ENCODE measurements at places on chromosomes 3 and 15.

- DNase-seq, result no peak
Measured at GRCh38 chr3:4409415-4409814, 57.7 kb downstream of the SUMF1 start.

DNA sequence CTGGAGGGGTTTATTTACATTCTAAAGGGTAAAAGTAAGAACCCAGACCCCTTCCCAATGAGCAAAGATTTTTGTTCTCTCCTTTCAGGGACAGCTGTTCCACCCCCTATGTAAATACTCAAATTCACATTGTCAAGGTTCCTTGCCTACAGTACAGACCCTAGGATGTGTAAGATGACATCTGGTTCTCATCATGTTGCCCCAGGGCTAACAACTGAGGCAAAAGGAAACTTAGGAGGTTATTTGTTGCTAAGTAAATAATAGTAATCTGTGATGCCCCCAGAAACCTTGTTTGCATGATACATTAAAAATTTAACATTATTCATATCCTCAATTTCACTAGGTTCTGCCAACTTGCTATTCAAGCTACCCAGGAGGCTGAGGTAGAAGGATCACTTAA is 135.0 kb upstream of the CCNL1 start:
- no peak for DNase-seq

DNA sequence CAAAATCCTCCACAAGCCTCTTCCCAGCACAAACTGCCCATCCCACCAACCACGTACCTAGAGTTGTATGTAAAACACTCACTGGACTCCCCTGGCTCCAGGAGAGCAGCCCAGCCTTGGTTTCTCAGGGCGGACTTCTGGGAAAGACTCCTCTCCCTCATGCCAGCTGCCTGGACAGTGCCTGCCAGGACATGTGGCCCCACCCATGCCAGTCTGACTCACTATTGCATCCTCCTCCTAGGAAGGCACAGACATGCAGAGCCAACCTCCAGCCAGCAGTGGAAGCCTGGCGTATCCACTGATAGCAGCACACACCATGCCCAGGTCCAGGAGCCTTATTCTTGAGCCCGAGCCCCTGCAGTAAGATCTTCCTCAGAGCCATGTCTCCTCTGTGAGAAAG is 8.6 kb downstream of the PKM start:
- no peak for DNase-seq

- no peak for DNase-seq
Measured at GRCh38 chr3:16264174-16264707, 502 bp downstream of the DPH3 start.

GRCh38 chr3:136955813-136956212 is 2.0 kb upstream of the IL20RB start:
- peak; percentile 87 for DNase-seq

- DNase-seq, result no peak
Measured at GRCh38 chr3:126557415-126557745, 1.4 kb downstream of the C3orf22 start.

- peak; percentile 13 for DNase-seq
Measured at GRCh38 chr3:39090922-39091321, 16.5 kb downstream of the GORASP1 start.

- no peak for DNase-seq
Measured at GRCh38 chr3:10162185-10162584, 2.5 kb upstream of the IRAK2 start.

- peak; percentile 24 for DNase-seq
Measured at GRCh38 chr3:23202203-23202920, 765 bp upstream of the UBE2E2 start.

GRCh38 chr3:45437383-45437782 is 49.0 kb downstream of the LARS2 start:
- DNase-seq, result no peak

GRCh38 chr3:37731895-37732294 is 129.8 kb upstream of the CTDSPL start:
- no peak for DNase-seq

DNA sequence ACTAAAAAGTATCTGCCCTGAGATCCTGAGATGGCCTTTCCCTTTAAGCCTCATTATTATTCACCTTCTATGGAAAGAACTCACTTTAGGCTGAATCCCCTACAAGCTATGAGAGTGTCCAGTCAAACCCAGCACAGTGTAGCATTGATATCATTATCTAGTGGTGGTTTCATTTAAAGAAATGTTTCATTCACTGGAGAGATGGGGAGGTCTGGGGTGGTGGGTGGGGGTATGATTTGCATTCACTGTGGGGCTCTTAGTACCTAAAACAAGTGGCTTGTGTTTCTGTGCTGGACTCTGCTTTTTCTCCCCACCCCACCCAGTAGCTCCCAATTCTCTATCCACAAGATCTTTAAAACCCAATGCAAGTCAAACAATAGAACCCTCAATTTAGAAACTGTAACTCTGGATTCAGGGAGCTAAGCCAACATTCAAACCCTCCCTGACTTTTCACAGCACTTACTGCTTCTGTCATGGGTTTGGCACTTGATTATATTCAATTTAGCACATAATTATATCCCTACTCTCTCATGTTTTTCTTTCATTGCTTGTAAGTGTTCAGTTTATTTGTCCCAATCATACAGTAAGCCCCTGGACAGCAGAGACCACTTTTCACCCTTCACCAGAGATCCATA is 310.5 kb upstream of the THBS1 start:
- no peak for DNase-seq

DNA sequence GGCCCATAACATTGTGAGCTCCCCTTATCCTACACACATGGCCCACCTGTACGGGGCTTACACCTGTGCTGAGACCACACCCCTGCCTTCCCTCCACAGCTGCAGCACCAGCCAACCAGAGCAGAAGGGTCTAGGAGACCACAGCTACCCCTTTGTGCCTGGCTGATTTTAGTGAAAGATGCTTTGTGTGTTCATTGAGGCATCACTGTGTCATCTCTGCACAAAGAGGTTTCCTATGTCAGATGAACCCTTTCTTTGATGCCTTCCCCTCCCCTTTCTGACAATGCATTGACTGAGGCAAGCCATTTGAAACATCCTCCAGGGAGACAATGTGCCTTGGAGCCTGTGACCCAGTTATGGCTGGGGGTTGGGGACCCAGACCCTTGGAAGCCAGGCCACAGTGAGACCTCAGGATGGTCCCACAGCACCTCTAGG is 54.9 kb upstream of the SLC7A14 start:
- no peak for DNase-seq

DNA sequence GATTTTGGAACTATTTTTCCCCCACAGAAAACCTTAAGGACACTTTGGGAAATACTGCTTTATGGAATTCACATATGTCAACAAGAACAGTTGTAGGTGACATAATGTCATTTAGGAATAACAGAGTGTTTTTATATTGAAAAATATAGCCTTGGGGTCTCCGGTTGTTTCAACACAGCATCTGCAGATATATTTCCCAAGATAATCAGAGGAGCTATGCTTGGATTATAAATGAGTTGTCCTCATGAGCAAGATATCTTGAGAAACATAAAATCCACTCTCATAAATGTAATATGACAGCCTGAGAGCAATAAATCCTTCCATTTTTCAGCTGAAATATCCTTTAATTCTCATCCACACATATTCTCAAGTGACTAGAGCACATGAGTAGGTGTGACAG is 473.7 kb upstream of the LMCD1 start:
- DNase-seq, result no peak
